Fibroblast of the aortic adventitia (primary cell): ENCODE measurements at places on chromosomes 6 and 20. TPM values are rescaled to one million over a fixed set of nuclear protein-coding genes. Genes with fewer than 3 reads are reported as not detected.

Gene RBPJL
- total RNA-seq: not detected in 2 replicates

DNA sequence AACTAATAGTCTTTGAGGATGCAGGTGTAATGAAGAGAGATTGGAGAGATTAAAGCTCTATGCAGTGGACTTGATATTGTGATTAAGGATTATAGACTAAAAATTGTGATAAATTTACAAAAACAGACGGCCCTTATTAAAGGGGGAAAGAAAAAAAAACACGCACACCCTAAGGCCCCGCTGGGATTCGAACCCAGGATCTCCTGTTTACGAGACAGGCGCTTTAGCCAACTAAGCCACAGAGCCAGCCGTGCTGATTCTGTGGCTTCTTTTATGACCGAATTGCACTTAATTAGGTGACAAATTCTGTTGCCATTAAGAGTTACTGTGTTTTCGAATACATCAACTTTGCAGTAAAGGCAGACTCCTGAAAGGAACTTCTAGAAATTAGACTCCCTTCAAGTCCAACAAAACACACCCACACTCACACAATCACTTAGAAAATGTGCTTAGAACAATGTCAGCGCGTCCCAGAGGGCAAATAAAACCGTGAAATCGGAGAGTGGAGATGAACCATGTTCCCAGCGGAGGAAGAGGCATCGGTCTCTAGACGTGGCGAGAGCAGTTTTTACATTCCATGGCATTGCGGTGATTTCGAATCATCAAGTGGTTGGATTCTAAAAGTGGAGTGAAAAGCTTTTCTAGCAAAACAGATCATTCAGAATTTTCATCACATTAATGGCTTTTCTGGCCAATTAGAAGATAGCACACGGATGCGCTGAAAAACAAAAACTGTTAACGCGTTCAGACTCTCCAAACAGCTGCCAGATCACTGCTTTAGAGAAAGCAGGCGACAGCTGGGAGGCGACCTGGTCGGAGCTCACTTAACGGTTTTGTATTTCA lies 122.6 kb downstream of the GPX5 start:
- DNase-seq: peak; percentile 80

- no peak for DNase-seq
Observed at GRCh38 chr6:30955367-30956042, 14.7 kb downstream of the MUCL3 start.

DNA sequence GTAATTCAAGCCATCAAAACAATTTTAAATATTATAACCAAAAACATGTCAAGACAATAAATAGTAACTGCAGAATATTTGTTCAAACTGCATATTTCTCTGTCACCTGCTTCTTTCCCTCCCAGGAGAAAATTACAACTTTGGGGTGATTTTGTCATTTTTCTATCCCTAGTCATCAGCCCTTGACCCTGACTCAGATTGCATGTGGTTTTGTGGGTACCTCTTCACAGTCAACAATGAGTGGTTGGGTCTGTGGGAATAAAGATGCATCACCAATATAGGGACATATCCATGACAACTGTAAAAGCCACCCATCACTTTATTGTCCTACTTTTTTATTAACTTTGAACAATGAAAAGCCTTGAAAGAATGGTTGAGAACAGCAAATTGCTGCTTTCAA lies 7.3 kb downstream of the COL10A1 start:
- DNase-seq: no peak

DNA sequence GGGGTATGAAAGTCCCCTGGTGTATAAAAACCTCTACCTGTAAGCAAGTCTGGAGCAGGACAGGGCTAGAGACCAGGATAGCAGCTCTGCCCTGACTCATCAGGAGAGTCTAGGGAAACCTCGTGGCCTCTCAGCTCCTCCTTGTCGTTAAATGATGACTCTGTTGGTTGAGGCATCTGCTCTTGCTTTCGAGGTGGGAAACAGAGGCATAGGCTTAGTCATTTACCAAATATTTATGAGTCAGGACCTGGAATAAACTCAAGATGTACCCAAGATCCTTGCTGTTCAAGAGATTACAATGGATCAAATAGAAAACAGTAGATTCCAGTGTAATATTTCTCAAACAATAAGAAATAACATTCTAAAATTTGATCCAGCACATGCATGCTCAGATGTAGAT lies 5.5 kb downstream of the MANBAL start:
- DNase-seq: peak; percentile 95
